Putamen (tissue), 1 donor: ENCODE measurements at places on chromosomes 11 and 22.

- no peak for DNase-seq
Observed at GRCh38 chr22:32765132-32765618, 36.3 kb upstream of the TIMP3 start.

DNA sequence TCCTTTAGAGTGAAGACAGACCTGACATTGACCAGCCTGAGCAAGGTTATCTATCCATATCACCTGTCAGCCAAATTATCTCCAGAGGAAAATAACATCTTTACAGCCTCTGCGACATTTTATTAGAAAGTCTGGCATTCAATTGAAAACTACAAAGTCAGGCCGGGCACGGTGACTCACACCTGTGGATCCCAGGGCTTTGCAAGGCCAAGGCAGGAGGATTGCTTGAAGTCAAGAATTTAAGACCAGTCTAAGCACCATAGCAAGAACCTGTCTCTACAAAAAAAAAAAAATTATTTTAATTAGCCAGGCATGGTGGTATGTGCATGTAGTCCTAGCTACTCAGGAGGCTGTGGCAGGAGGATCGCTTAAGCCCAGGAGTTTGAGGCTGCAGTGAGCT lies 141.6 kb downstream of the RCN1 start:
- DNase-seq: no peak

GRCh38 chr11:13010749-13011465 lies 1.8 kb downstream of the RASSF10 start:
- DNase-seq: no peak

DNA sequence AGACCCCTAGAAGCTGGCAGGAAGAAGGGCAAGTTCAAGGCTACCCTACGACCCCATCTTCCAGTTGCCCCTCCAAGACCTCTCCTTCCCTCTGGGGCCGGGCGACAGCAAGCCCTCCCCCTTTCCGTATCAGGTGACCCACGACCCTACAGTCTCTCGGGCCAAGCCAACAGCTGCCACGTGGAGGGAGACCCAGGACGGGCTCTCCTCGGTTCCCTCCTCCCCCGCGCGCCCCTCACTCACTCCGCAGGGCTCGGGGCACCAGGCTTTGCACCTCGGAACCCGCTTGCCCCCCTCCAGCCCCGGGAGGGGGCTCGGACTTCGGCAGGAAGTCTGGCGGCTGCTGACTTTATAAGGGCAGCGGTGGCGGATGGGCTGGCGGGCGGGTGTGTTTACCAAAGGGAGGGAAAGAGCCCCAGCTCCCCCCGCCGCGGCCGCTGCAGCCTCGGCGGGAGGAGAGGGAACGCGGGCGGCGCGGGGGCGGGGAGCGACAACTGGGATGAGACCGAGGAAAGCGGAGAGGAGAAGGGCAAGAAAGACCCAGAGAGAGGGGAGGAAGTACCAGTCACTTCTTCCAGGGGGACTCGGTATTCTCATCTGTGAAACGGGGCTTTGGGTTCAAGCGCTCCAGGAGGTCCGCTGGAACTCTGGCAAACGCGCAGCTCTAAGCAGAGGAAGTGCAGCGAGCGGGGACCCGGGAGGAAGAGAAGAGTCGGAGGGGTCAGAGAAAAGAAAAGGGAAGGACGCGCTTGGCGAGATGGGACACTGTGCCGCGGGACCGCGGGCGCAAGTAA lies 767 bp downstream of the SLC43A1 start:
- DNase-seq: no peak

- no peak for DNase-seq
Observed at GRCh38 chr11:17762309-17762974, 27.9 kb downstream of the KCNC1 start.

DNA sequence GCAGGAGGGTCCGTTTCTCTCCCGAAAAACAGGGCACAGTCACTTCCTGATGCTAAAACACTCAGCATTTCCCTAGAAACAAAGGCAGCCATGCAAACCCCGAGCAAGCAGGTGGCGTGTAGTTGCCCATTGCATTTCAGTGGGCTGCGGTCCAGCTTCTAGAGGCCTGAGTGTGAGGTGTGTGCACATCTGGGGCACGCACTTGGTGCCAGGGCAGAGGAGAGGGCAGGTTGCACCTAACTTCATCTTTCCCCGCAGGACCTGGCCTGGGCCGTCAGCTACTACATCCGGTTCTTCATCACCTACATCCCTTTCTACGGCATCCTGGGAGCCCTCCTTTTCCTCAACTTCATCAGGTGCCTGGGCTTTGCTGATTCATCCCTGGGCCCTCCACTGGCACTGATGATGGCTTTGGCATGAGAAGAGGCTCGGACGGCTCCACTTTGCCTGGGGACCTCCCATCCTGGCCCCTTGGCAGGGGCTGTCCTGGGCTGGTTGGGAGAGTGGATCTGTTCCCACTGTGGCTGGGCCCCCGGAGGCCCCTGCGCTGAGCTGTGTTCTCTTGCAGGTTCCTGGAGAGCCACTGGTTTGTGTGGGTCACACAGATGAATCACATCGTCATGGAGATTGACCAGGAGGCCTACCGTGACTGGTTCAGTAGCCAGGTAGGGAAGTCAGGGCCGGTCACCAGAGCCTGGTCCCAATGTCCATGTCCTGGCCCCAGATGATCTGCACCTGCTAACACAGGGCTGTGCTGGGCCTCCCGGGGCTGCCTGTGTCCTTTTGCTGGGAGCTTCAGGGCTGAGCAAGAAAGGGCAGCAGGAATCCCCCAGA lies 28.4 kb downstream of the FADS3 start:
- DNase-seq: no peak

DNA sequence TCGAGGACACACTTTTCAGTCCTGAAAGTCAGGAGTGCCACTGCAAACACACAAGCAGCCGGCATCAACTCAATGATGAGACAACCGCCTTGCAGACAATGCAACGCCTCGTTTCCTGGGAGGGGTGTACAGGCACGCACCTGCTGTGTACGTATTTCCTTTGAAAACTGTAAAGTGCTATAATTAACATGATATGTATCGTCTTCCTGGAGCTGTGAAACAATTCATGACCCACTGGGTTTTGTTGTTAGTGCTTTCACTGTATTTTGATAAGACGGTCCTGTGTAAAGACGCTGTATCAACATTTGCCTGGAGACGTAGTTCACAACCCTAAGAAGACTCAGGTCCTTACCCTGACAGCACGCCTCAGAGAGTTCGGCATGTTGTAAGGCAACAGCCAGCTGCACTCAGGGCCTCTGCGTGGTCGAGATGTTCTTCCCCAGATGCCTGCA lies 105.7 kb upstream of the ANO1 start:
- no peak for DNase-seq

DNA sequence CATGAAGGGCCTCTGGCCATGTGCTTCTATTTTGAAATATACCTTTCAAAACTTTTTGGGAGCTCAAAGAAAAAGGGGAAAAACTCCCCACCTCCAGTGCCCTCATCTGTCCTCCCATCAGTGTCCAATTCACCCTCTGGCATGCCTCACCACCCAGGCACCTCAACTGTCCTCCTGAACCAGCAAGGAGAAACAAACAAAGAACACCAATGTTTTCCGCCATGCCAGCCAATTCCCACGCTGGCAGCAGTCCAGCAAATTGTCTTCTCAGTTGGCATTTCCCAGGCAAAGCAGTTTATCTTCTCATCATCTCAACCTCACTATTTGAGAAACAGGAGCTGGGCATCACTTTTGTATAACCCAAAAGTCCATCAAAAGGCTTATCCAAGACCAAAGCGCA lies 496.9 kb downstream of the SOX6 start:
- no peak for DNase-seq

GRCh38 chr11:27757953-27758352 lies 57.7 kb upstream of the BDNF start:
- no peak for DNase-seq

GRCh38 chr22:46043816-46044620 lies 67.1 kb upstream of the WNT7B start:
- DNase-seq: no peak

DNA sequence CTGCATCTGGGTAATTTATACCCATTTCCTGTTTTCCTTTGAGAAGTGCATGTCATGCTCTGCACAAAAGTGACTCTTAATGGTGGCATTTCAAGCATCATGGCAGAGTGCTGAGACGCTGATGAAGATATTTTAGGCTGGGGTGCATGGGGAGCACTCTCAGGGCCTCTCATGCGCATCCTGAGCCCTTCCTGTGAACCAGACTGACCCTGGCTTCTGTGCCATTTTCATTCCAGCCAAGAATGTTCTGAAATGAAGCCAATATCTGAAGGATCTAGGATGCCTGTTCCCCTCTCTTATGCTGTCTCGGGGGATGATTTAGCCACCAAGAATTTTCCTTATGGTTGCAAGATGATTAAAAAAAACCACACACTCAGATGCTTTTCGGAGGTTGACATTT lies 61.5 kb downstream of the MIAT start:
- DNase-seq: no peak

DNA sequence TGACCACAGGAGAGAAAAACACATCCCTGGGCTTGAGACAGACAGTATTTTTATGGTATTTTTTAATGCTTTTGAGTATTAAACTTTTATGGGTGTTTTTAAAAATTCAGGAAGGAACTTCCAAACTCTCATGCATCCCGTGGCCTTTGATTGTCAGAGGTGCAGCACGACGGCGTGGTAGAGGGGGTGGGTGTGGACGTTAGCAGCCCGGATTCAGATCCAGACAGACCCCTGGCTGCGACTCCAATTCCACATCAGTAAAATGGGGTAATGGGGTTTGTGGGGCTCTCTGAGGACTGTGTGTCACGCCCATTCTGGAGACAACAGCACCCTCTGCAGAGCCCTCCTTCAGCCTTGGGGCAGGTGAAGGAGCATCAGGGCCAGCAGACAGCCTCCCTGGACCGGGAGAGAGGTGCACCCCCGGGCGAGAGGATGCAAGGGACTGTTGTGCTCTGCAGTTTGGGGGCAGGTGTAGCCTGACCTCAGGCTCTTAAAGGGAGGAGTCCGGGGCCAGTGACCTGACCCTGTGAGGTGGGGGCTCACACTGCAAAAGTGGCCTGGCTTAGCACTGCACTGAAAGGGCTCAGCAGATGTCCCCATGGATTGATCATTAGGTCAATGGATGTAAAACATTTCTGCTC lies 1024.3 kb downstream of the TBC1D22A start:
- DNase-seq: no peak

GRCh38 chr11:105718641-105719040 lies 108.8 kb downstream of the GRIA4 start:
- no peak for DNase-seq
